Fibroblast of skin of right biceps (primary cell): ENCODE measurements at places on chromosomes 6 and 20.

- no peak for DNase-seq
These were observed 13.8 kb upstream of the RNF8 start for GRCh38 chr6:37339741-37340638.

- peak; percentile 88 for DNase-seq
These were observed 49.5 kb downstream of the TOX2 start for GRCh38 chr20:43963872-43964791.

GRCh38 chr6:62371453-62372210 is 85.6 kb upstream of the KHDRBS2 start:
- no peak for DNase-seq

DNA sequence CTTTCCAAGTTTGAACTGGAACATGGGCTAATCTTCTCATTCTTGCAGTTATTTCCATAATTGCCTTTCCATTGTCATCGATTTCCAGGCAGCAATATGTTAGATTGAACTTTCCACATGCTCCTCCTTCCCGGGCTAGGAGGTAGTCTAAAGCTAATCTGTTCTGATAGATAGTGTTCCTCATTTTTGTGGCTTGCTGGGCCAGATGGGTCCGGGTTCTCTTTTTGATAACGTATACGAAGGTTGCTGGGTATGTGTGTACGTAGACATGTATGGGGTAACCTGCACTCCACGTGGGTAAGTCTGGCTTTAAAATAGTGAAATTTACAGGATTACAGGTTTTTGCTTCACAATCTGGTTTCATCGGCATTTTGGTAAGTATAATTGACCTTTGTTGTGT is 14.0 kb upstream of the GMPR start:
- DNase-seq = no peak
